ENCODE measurements at places on chromosomes 16 and 17.
A peak's percentile ranks its signal among the peaks of the same experiment; 100 is the strongest.

DNA sequence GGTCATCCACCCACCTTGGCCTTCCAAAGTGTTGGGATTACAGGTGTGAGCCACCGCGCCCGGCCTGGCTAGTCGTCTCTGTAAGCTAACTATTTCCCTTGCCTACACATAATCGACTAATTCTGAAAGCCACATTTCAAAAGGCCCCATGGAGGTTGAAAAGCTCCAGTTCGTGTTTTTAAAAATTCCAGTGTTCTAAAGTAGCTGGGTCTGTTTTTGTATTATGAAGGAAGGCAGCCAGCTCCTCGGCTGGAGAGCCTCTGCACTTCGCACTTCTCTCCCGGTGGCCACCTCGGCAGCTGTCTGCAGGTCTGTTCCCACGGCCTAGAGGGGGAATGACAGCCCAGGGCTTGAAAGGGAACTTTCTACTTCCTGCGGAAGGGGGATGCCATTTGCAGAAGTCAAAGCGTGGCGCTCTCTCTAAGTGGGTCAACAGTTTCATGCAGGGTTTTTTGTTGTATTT lies 16.9 kb downstream of the HASPIN start:
- no peak for DNase-seq

DNA sequence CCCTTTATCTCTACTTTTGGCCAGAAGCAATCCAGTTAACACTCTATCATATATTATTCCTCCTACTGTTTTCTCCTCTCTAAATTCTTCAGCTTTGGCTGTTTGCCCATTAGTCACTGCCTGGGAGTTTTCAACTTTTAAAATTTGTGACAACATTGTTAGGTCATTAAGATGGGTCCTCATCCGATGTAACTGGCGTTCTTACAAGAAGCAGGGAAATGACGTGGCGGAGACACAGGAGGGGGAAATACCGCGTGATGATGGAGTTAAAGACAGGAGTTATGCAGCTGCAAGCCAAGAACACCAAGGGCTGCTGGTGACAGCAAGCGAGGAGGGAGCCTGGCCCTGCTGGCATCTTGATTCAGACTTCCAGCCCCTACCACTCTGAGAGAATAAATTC lies 34.8 kb upstream of the CPHXL start:
- peak; percentile 17 for DNase-seq

DNA sequence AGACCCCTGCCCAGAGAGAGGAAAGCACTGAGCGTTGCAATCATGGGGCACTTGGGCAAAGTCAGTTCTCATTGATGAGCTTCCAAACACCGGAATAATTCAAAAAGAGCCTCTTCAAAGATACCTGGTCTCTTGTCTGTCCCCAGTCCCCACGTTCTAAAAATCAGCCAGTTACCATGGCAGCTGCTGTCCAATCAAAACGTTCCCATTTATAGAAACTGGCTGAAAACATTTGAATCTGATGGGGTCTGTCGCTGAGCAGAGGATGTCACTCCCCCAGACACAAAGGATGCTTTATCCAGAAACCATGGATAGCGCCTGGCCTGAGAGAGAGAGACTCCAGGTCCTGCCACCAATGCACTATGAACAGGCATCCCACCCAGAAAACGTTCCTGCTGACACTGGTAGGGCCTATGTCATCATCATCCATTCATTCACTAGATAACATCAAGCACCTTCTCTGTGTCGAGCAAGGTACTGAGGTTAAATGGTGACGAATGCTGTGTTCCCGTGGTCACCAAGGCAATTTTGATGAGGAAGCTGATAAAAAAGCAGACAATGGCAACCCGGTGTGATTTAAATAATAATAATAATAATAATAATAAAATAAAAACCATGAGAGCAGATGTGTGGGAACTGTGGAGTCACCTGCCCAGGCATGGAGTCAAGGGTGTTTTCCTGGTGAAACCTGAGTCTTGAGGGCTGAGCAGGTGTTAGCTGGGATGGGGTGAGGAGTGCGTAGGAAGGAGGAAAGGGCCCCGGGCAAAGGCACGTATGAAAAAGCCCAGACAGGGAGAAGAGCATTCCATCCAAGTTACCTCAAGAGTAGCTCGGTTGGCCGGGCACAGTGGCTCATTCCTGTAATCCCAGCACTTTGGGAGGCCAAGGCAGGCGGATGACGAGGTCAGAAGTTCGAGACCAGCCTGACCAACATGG lies 19.0 kb upstream of the CALB2 start:
- DNase-seq = no peak

DNA sequence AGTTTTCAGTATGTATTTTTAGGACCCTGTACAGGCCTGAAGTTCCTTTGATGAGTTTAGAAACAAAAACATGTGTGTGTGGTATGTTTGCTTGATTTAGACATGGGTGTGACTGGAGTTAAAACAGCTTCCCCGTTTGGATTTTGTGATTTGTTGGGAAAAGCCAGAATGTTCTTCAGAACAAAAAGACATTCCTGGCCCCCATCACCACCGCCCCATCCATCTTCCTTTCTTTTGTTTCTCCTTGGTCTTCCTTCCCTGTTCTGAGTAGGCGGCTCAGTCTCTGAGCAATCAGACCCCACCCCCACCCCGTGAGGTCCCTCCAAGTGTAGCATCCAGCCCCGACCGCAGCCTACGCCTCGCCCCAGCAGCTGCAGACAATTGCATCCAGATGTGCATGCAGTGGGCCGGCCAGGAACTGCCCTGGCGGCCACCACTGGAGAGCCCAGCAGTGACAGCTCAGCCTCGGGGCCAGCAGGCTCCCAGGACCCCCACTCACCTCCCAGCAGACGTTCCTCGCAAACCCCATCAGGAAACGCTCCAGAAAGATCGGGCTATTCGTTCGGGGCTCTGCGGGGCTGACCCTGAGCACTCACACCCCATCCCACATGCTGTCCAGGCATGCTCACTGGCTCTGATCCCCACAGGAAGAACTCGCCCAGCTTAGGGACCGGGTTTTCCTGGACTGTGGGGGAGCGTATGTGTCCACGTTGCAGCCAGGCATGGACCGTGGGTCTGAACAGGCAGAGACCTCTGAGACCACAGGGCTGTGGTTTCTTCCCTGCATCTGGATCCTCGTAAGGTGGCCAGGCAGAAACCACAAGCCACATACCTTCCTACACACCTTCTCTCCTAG lies 99.8 kb upstream of the CDH5 start:
- DNase-seq = no peak

DNA sequence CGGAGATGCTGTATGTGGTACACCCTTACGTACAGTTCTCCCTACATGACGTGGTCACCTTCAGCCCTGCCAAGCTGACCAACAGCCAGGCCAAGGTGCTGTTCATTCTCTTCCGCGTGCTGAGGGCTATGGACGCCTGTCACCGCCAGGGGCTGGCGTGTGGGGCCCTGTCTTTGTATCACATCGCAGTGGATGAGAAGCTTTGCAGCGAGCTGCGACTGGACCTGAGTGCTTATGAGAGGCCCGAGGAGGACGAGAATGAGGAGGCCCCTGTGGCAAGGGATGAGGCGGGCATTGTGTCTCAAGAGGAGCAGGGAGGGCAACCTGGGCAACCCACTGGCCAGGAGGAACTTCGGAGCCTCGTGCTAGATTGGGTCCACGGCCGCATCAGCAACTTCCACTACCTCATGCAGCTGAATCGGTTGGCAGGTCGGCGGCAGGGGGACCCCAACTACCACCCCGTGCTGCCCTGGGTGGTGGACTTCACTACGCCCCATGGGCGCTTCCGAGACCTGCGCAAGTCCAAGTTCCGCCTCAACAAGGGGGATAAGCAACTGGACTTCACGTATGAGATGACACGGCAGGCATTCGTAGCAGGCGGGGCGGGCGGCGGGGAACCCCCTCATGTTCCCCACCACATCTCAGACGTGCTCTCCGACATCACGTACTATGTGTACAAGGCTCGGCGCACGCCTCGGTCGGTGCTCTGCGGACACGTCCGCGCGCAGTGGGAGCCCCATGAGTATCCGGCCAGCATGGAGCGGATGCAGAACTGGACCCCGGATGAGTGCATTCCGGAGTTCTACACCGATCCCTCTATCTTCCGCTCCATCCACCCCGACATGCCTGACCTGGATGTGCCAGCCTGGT lies 1.4 kb downstream of the WDR81 start:
- no peak for DNase-seq

DNA sequence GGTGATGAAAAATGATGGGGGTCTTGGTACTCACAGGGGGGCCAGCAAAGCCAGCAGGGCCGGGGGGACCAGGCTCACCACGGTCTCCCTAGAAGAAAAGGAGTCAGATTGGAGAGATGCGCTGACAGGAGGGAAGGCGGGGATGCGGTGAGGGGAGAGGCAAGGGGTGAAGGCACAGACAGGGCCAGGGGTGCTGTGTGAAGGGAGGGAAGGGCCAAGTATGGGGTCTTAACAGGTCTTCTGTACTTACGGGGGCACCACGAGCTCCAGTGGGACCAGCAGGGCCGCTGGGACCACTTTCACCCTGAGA lies 11.2 kb downstream of the COL1A1 start:
- no peak for DNase-seq

DNA sequence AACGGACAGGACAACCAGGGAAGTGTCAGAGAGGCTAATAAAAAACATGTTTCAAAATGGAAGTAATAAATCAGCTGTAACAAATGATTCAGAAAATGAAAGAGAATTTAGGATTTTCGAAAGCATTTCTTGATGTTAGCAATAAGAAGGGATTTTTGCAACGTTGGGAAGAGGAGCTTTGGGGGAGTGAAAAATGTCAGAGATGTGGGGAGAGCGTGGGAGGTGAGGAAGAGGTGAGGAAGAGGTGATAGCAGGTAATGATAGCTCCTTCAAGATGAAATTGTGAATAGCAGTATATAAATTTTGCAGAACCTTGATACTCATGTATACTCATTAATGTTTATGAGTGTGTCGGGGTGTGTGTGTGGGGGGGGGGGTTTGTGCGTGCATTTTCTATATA lies 76.2 kb upstream of the COX10 start:
- no peak for DNase-seq

DNA sequence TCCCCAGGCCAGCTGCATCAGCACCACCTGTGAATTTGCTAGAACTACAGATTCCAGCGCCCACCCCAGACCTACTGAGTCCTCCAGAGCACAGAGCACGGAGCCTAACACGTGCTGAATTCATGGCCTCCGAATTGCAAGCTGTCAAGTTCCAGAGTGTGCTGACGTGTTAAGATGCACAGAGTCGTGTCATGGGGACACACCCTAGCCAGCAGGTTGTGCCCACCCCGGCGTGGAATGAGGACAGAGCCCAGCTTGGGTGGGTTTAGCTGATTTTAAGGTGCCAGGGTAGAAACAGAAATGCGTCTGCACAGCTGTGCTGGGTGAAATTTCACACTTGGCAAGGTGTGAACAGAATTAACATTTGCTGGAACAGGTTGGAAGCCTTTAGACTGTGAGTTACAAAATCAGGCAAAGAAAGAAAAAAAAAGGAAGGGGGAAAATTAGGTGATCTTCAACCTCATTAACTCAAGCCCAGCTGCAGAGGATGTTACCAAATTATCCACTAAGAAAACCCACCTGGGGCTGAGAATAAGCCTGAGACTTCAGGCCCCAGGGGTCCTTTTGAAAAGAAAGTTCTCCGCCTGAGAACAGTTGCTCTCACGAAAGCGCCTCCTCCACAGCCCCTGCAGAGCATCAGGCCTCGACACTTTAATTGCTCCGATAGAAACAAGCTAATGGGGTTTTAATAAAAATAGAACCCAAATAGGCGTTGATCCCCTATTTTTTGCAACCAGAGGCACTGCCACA lies 27.1 kb downstream of the GINS3 start:
- no peak for DNase-seq

DNA sequence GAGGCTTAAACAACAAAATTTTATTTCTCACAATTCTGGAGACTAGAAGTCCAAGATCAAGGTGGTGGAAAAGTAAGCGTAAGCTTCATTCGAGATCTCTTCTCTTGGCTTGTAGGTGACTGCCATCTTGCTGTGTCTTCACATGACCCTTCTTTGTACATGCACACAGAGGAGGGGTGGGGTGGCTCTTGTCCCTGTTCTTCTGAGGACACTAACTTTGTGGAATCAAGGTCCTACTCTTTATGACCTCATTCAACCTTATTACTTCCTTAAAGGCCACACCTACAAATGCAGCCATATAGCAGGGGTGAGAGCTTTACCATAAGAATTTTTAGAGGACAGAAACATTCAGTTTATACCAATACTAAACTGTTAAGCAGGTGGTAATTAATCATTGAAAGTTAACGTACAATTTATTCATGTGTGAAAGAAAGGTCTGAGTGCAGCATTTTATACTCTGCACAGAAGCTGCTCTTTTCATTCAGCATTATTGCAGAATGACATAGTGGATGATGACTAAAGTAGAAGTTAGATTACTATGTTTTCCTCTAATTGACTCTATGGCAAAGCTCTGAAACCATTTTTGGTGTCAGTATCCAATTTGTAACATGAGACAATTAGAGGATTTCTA lies 139.9 kb upstream of the HLF start:
- DNase-seq = no peak

DNA sequence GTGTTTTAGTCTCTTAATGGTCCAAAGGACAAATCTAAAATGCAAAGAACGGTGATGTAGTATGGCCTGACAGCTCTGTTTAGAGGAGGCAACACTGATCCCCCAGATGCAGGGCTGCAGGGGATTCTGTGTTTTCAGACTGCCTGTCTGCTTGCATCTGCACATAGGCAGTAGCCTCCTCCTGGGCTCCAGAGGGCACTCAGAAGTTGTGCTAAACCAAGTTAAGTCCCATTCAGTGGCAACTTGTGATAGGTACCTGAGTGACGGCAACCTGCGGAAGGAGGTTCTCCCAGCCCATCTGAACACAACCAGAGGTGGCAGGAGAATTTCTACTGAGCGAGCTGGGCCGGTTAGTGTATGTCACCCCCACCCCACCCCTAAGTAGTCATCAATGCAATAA lies 9.9 kb downstream of the HAS3 start:
- DNase-seq = no peak

DNA sequence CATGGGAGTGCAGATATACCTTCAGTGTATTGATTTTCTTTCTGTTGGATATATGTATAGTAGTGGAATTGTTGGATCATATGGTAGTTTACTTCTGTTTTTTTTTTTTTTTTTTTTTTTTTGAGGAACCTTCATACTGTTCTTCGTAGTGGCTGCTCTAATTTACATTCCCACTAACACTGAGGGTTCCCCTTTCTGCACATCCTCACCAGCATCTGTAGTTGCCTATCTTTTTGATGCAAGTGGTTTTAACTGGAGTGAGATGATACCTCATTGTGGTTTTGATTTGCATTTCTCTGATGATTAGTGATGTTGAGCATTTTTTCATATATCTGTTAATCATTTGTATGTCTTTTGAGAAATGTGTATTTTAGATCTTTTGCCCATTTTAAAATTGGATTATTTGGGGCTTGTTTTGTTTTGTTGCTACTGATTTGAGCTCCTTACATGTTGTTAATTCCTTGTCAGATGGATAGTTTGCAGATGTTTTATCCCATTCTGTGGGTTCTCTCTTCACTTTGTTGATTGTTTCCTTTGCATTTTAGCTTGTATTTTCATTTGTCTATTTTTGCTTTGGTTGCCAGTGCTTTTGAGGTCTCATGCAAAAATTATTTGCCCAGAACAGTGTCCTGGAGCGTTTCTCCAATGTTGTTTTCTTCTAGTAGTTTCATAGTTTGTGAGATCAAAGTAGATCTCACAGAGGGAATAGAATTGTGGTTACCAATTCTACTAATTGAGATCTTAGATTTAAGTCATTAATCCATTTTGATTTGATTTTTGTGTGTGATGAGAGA lies 25.0 kb upstream of the BCAS3 start:
- DNase-seq = no peak

- DNase-seq = peak; percentile 10
These were observed 894 bp upstream of the PHKG2 start for GRCh38 chr16:30747331-30747730.
